ENCODE measurements at places on chromosomes 4 and X.

DNA sequence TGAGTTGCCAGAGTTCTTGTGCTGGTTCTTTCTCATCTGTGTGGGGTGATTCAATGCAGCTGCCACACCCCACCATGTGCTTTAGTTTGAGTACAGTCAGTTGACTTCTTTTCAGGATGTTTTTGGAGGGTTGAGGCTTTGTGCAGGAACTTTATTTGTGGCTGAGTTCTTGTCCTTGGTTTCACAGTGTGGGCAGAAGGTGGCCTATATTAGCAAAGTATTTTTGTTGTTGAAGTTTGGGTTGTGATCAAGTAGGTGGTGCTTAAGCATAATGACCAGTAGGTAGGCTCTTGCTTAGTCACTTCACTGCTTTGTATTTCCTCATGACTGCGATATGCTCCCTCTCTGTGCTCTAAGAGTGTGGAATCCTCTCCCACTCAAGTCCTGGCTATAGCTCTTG, 80.3 kb downstream of the ARHGAP24 start:
- DNase-seq: no peak

DNA sequence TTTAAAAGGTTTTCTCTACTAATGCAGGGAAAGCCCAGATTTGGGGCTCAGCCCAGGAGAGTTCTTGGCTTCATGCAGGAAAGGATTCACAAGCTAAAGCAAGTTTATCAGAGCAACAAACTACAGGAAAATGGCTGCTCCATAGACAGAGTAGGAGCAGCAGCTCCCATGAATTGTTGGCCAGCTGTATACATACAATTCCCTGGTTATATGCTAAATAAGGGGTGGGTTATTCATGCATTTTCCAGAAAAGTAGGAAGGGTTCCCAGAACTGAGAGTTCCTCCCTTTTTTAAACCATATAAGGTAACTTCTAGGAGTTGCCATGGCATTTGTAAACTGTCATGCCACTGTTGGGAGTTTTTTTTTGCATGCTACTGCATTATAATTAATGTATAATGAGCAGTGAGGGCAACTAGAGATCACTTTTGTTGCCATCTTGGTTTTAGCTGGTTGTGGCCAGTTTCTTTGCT, 2.6 kb downstream of the C4orf33 start:
- no peak for DNase-seq

DNA sequence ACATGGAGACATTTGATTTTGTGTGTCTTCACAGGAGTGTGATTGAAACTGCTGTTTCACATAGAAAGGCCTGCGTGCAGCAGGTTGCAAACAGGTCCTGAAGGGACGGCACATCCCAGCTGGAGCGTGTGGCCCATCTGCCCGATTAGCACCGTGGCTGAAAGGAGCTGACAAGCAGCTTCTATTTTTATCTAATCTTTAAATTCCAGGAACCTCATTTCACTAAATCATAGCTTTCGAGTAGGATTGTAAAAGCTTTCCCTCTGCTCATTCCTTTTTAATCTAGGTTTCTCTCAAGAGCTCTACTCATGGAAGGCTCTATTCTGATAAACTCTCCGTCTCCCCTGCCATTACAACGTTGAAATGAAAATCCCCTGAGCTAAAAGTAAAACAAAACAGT, 106.8 kb downstream of the FSTL5 start:
- DNase-seq: no peak

- DNase-seq: no peak
These were observed 577.8 kb downstream of the NLGN4X start for GRCh38 chrX:5650904-5651303.

DNA sequence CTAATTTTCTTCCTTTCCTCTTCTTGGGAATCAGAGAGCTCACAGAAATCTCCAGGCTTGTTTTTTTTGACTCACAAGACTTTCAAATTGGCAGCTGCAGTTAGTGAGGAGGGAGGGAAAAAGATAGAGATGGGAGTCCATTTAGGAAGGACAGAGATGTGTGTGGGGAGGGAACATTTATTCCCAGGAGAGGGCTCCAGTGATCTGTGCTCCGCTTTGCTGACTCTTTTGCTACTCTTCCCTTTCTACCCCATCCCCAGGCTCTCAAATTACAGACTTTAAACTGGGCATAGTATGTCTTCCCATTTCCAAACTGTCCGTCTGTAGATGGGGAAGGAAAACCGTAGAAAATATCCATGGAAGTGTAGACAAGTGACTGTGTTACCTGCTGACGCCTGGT, 39.1 kb upstream of the UCP1 start:
- no peak for DNase-seq

DNA sequence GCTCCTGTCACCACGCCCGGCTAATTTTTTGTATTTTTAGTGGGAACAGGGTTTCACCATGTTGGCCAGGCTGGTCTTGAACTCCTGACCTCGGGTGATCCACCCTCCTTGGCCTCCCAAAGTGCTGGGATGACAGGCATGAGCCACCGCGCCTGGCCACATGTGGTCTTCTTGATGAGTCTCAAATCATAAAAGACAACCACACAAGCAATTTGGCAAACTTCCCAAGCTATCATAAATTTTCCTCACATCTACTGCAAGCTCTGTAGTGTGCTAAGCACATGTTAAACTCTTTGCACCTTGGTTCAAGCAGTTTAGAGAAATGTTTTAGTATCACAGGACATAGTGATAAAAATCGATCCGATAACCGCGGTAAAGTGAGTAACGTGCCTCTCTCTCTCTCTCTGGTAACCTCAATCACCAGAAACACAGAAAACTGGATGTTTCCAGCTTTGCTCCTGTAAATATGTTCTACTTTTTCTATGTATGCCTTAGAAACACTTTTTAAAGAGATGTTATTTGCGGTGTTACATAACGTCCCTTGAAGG, 256.8 kb downstream of the DHRSX start:
- DNase-seq: no peak

- DNase-seq: no peak
These were observed 30.2 kb downstream of the PNMA6A start for GRCh38 chrX:153102418-153102817.

- no peak for DNase-seq
These were observed 4.8 kb downstream of the ADD1 start for GRCh38 chr4:2848449-2848848.

Measured in stimulated activated naive CD4-positive, alpha-beta T cell (primary cell).